ENCODE measurements at places on chromosomes 6 and 20. TPM values are rescaled to one million over a fixed set of nuclear protein-coding genes. Genes with fewer than 3 reads are reported as not detected.

GRCh38 chr20:13526551-13526950, 112.2 kb downstream of the TASP1 start:
- no peaks in the 10 kb centered on the region for H3K27me3 ChIP-seq
- no peaks in the 10 kb centered on the region for H3K4me1 ChIP-seq
- H3K27ac ChIP-seq = no peak overlapping the region
- no peak for DNase-seq
- H3K36me3 ChIP-seq = peaks cover 16% of the 10 kb centered on the region

GRCh38 chr6:104954190-104954797, 2.6 kb upstream of the LIN28B start:
- no peaks in the 10 kb centered on the region for H3K4me1 ChIP-seq
- DNase-seq = no peak

- H3K36me3 ChIP-seq = no peaks in the 10 kb centered on the region
- no peak for DNase-seq
- no peak overlapping the region for H3K27ac ChIP-seq
- H3K4me3 ChIP-seq = no peak overlapping the region
- H3K4me1 ChIP-seq = no peaks in the 10 kb centered on the region
Measured at GRCh38 chr20:24235296-24236175, 233.9 kb upstream of the SYNDIG1 start.

GRCh38 chr6:71480577-71480976, 192.0 kb downstream of the OGFRL1 start:
- no peaks in the 10 kb centered on the region for H3K4me1 ChIP-seq
- no peak overlapping the region for H3K27ac ChIP-seq
- no peaks in the 10 kb centered on the region for H3K27me3 ChIP-seq
- no peak for DNase-seq
- no peak overlapping the region for H3K4me3 ChIP-seq
- H3K36me3 ChIP-seq = no peaks in the 10 kb centered on the region

PTGIS gene
- total RNA-seq = not detected
